Natural killer cell (primary cell): ENCODE measurements at places on chromosomes 6 and 20.

GRCh38 chr6:53796791-53797190 lies 2.0 kb downstream of the LRRC1 start:
- no peak for DNase-seq

- DNase-seq = no peak
Observed at GRCh38 chr6:38968702-38969149, 79.9 kb upstream of the GLP1R start.

- no peak for DNase-seq
Observed at GRCh38 chr6:2684103-2684749, 66.5 kb downstream of the MYLK4 start.

- DNase-seq = no peak
Observed at GRCh38 chr20:10986586-10986985, 312.8 kb upstream of the JAG1 start.

- no peak for DNase-seq
Observed at GRCh38 chr6:142353690-142354089, 51.9 kb downstream of the ADGRG6 start.

DNA sequence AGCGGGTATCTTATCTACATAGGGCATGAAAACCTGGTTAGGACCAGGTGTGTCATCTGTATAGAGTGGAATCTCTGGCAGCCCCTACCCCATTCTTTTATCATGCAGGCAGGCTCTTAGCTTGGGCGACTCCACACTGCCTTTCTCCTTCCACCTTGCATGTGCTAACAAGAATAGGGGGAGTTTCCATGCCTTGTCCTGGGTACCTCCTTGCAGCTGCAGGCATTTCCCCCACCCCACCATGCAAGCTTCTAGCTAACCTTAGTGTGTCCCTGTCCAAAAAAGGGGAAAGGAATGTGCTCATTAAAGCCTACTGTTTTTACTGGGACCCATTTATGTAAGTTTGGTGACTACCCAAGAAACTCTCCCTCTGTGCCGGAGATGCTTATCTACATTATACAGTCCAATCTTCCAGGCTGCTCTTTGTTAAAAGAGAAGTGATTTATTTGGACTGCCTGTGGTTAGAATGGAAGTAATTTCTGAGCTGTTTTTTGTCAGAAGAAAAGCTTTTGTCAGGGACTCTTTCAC lies 10.5 kb upstream of the CEP43 start:
- no peak for DNase-seq

DNA sequence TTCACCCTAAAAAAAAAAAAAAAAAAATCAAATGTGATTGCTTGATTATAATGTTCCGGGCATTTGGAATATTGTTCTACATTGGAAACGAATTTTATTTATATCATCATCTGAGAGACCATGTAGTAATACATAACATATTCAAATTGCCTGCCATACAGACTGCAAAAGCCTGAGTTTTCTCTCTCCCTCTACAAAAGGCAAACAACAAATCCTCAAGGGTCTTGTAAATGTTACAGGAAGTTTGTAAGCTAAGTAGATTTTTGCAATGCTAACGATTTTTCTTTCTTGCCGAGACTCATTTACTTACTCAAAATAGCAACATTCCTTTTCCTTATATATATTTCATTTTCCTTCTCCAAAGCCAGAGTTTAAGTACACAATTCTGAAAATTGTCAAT lies 49.0 kb upstream of the HTR1E start:
- no peak for DNase-seq

GRCh38 chr6:33589731-33590530 lies 9.9 kb upstream of the BAK1 start:
- peak; percentile 69 for DNase-seq

DNA sequence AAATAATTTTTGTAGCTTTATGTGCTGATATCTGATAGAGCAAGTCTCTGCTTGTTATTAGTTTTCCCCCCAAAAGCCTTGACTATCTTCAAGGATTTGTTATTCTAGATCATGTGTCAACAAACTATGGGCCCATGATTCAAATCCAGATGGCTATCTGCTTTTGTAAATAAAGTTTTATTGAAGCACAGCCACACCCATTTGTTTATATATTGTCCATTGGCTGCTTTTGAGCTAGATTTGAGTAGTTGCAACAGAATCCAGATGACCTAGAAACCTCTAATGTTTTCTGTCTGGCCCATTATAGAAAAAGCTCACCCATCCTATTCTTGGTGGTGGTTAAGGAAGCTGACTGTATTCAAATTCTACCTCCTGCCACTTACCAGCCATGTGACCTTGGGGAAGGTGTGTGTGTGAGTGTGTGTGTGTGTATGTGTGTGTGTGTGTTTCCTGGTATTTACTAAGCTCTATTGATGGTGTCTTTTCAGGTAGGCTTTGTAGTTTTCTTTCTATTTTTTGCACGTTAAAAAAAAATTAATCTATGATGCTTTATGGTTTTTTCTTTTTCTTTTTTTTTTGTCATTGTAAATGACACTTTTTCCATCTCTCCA lies 1.3 kb upstream of the GTSF1L start:
- no peak for DNase-seq

DNA sequence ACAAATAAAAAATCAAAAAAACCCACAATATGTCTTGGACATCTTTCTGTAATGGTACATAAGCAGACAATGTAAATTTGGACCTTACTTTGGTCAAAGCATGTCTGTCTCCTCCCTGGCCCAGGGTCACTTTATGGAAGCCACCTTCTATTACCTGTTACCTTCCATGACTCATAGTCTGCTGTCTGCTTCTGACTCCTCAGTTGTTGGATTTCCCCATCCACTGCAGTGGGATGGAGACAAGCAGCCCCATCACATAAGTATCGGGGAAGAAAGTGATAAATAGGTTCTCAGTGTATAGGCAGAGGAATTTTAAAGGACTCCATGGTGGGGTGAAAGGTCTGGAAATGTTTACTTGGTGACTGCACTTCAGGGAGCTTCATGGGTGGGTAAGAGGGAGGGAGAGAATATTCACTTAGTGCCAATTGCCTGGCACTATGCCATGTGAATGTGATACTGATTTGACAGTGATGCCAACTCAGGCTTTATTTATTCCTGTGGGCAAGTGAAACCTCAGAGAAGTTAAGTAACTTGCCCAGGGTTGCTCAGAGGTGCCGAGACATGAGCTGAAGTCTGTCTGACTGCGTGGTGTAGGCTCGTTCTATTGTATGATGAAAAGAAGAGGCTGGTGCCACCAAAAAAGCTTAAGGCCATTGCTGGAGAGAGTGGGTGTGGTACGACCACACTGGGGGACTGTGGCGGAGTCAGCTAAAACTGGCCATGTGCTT lies 175.6 kb upstream of the RNF24 start:
- no peak for DNase-seq
